Thoracic aorta endothelial cell (primary cell): ENCODE measurements at places on chromosomes 1 and 21. TPM values are rescaled to one million over a fixed set of nuclear protein-coding genes. Genes with fewer than 3 reads are reported as not detected.

ECM1 gene
- 0.57 and 0.93 TPM in 2 replicates for total RNA-seq

NES gene
- total RNA-seq, result 240 and 287 TPM in 2 replicates

CHIA gene
- not detected in 2 replicates for total RNA-seq

IGSF5 gene
- not detected in 2 replicates for total RNA-seq

TP73 gene
- 0.07 and 0.13 TPM in 2 replicates for total RNA-seq

KCNH1 gene
- under 0.01 TPM in 1 of 2 replicates, not detected in the other for total RNA-seq

ZNF692 gene
- total RNA-seq, result 16.9 and 18.1 TPM in 2 replicates

ADORA3 gene
- total RNA-seq, result 0.13 TPM in 1 of 2 replicates, not detected in the other

PGLYRP4 gene
- total RNA-seq, result not detected in 2 replicates

OR10J1 gene
- total RNA-seq, result not detected in 2 replicates

VANGL2 gene
- not detected in 2 replicates for total RNA-seq

S100A2 gene
- total RNA-seq, result 2.4 and 3.1 TPM in 2 replicates

ILDR2 gene
- 0.14 TPM in 1 of 2 replicates, not detected in the other for total RNA-seq

C1orf167 gene
- total RNA-seq, result 0.29 TPM in 1 of 2 replicates, not detected in the other

CYP4A22 gene
- total RNA-seq, result 0.07 TPM in 1 of 2 replicates, not detected in the other

PLA2G2D gene
- total RNA-seq, result not detected in 2 replicates

KCNJ10 gene
- total RNA-seq, result not detected in 2 replicates

TRIM46 gene
- total RNA-seq, result 5.7 and 7.2 TPM in 2 replicates

KIF17 gene
- total RNA-seq, result 0.13 and 0.86 TPM in 2 replicates

LCE2C gene
- total RNA-seq, result not detected in 2 replicates

SEC16B gene
- total RNA-seq, result 0.29 and 0.40 TPM in 2 replicates

NCSTN gene
- total RNA-seq, result 87.2 and 101 TPM in 2 replicates

HRNR gene
- total RNA-seq, result not detected in 2 replicates

ASAP3 gene
- total RNA-seq, result 5.2 and 9.7 TPM in 2 replicates

WDR3 gene
- total RNA-seq, result 27.3 and 27.5 TPM in 2 replicates

C2CD2 gene
- total RNA-seq, result 27.7 and 28.6 TPM in 2 replicates

CD52 gene
- total RNA-seq, result not detected in 2 replicates

LHX8 gene
- total RNA-seq, result not detected in 2 replicates

IGSF9 gene
- total RNA-seq, result 0.07 TPM in 1 of 2 replicates, not detected in the other

MYBPH gene
- total RNA-seq, result not detected in 2 replicates

PLA2G2A gene
- total RNA-seq, result not detected in 2 replicates

S100A11 gene
- total RNA-seq, result 109 and 145 TPM in 2 replicates

CALML6 gene
- total RNA-seq, result 0.40 TPM in 1 of 2 replicates, not detected in the other

ATP5PB gene
- 424 and 484 TPM in 2 replicates for total RNA-seq

SHE gene
- total RNA-seq, result 77.0 and 88.4 TPM in 2 replicates

STXBP3 gene
- total RNA-seq, result 73.6 and 73.8 TPM in 2 replicates

ZMYND12 gene
- 0.53 and 0.79 TPM in 2 replicates for total RNA-seq

CRYAA gene
- not detected in 2 replicates for total RNA-seq

EPHB2 gene
- 28.7 and 59.0 TPM in 2 replicates for total RNA-seq

FNDC10 gene
- 0.65 and 0.80 TPM in 2 replicates for total RNA-seq

SPRR5 gene
- not detected in 2 replicates for total RNA-seq

PRDM16 gene
- total RNA-seq, result 0.13 and 3.9 TPM in 2 replicates
